ENCODE measurements at places on chromosomes 13 and 19.
A peak's percentile ranks its signal among the peaks of the same experiment; 100 is the strongest.

GRCh38 chr13:96091164-96092117 lies 1.5 kb downstream of the HS6ST3 start:
- DNase-seq = no peak

DNA sequence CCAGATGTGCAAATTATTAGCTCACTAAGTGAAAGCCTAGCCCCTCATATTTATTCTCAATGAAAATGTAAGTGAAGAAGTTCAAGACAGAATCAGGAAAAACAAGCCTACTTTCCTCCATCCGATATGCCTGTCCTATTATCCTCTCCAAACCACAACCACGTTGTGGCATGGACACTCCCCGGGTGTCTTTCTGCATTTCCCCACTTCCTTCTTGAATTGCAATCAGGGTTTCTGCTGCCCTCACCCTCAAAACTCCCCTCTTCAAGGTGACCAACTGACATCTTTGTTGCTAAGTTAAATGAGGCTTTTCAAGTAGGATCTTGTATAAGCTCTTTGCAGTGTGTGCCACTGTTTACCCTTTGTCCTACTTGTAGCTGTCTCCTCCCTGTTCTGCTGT lies 11.8 kb downstream of the SLC25A30 start:
- DNase-seq = peak; percentile 49

DNA sequence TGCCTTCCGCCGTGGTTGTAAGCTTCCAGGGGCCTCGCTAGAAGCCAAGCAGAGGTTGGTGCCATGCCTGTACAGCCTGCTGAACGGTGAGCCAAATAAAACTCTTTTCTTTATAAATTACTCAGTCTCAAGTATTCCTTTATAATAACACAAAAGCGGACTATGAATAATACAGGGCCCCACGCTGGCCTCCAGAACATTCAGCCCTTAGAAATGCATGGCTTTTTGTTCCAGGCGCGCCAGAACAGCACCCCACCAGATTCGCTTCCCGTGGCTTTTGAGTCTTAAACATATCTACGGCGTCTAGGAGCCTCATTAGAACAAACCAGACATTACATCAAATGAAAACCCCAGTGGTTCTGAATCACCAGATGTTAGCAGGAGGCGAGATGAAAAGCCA lies 75.1 kb downstream of the SLC15A1 start:
- no peak for DNase-seq

GRCh38 chr13:43732726-43733125 lies 54.0 kb downstream of the ENOX1 start:
- no peak for DNase-seq

DNA sequence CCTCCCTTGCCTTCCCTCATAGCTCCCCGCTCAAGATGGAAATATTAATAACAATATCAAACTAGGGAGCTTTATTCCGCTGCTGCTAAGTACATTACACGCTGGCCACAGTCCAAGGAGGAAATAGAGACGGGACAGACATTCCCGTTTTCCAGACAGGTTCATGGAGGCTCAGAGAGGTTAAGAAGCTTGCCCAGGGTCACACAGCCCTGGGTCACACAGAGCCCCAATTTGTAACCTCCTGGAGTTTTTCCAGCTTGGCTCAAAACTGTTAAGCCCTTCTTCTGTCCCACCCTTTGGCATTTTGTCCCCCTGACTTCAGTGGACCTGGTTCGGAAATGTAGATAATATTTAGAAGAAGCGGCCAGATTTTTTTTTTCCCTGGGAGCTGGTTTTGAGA lies 2.0 kb downstream of the BICRA start:
- DNase-seq = no peak

DNA sequence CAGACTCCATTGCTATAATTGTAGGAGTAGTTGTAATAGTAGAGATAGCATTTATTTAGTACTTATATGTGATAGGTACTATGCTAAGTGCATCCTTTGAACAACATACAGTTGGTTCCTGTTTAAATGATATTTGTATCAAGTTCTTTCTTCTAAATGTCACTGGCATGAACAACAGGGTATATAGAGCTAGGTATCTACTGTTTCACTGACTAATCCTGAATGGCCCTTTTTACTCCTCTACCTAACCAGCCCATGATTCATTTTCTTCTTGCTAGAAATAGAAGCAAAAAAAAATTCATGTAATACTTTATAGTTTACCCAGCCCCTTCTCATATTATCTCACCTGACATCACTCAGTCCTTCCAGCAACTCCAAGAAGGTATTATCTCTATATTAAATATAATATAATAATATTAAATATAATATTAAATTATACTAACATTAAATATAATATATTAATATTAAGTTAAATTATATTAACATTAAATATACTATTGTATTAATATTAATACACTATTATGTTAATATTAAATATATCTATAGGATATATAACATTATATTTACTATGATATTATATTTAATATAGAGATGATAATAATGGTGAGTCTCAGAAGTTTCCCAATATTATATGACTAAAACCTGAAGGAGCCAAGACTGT lies 74.2 kb downstream of the FRY start:
- no peak for DNase-seq

Measured in KBM-7 (cell line).